NCI-H460 (cell line): ENCODE measurements at places on chromosomes 11 and 22. TPM values are rescaled to one million over a fixed set of nuclear protein-coding genes. Genes with fewer than 3 reads are reported as not detected.

- DNase-seq = no peak
Measured at GRCh38 chr22:43922123-43922522, 1.5 kb upstream of the PNPLA3 start.

DNA sequence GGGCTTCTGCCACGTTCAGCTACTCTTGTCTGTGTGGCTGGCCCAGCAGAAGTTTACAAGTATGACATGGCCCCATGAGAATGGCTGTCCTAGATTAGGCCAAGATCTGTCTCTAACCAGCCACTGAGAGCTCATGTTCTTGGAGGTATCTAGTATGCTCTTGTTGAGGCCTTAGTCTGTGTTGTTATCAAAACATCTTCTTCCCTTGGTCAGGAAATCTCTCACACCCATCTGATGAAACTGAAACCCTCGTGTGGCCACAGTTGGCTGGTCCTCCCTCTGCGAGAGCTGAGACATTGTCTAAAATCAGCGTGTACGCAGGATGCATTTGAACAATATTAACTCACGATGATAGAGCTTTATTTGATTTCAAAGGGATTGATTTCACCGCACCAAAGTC, 109.0 kb upstream of the NNMT start:
- DNase-seq = no peak

- no peak for DNase-seq
Measured at GRCh38 chr11:126384449-126385070, 29.1 kb downstream of the ST3GAL4 start.

- DNase-seq = no peak
Measured at GRCh38 chr11:134564472-134565200, 152.6 kb upstream of the B3GAT1 start.

YPEL4 gene
- total RNA-seq = not detected in 2 replicates

- no peak for DNase-seq
Measured at GRCh38 chr11:87743007-87743406, 432.2 kb downstream of the RAB38 start.

TIRAP gene
- total RNA-seq = 10.0 and 10.6 TPM in 2 replicates

- no peak for DNase-seq
Measured at GRCh38 chr22:40190501-40190900, 12.8 kb downstream of the TNRC6B start.

GRCh38 chr11:1749395-1750351, 722 bp downstream of the IFITM10 start:
- no peak for DNase-seq

GRCh38 chr11:3200388-3201111, 18.1 kb downstream of the MRGPRG start:
- no peak for DNase-seq

- DNase-seq = no peak
Measured at GRCh38 chr11:856397-856796, 13.7 kb downstream of the TSPAN4 start.

DNA sequence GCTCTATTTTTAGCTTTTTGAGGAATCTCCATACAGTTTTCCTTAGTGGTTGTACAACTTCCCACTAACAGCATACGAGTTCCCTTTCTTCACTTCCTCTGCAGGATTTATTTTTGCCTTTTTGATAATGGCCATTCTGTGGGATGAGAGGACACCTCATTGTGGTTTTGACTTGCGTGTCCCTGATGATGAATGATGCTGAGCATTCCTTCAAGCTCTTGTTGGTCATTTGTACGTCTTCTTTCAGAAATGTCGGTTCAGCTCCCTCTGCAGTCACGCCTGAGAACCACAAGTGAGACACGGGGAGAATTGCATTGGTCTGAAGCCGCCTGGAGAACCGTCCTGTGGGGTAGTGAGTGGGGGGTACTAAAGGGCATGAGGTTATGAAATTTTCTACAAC, 2.0 kb upstream of the KRTAP5-10 start:
- peak; percentile 36 for DNase-seq

- DNase-seq = no peak
Measured at GRCh38 chr11:126482586-126483108, 127.2 kb downstream of the ST3GAL4 start.

DNA sequence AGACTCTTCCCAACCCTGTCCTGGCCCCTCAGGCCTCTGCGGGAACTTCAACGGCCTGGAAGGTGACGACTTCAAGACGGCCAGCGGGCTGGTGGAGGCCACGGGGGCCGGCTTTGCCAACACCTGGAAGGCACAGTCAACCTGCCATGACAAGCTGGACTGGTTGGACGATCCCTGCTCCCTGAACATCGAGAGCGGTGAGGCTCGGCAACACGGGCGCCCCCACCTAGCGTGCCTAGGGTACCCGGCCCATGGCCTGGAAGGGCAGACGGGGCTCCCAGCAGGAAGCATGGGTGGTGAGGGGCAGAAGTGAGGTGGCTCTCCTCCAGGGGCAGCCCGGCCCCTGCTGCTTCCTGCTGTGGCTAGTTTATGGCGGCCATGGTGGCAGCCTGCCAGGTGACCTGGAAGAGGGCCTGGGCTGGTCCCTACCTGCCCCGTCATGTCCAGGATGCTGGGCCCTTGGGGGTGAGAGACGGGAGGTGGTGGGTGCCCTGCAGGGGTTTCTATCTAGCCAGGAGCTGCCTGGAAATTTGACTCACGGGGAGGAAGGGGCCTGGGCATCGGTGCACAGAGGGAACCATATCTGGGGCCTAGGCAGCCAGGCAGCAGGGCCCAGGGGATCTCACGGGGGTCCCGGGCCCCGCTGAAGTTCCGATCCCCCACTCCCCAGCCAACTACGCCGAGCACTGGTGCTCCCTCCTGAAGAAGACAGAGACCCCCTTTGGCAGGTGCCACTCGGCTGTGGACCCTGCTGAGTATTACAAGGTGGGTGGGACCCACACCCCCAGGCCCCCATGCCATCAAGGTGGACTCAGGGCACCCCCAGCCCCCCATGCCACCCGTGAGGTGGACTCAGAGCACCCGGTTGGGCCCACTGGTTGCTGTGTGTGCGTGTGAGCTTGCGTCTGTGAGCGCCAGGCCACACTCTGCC, 9.2 kb downstream of the MUC2 start:
- DNase-seq = no peak

DNA sequence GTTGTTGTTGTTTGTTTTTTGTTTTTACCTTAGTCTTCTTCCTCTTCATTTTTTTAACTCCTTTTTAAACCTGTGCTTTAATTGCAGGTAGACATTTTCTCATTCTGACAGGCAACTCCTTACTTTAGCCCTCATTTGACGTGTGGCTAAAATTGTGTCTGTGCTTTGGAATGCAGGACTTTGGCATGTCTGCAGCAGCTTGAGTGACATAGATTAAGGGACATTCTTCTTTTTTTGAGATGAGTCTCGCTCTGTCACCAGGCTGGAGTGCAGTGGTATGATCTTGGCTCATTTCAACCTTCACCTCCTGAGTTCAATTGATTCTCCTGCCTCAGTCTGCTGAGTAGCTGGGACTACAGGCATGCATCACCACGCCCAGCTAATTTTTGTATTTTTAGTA, 100.8 kb downstream of the FAT3 start:
- DNase-seq = no peak

DNA sequence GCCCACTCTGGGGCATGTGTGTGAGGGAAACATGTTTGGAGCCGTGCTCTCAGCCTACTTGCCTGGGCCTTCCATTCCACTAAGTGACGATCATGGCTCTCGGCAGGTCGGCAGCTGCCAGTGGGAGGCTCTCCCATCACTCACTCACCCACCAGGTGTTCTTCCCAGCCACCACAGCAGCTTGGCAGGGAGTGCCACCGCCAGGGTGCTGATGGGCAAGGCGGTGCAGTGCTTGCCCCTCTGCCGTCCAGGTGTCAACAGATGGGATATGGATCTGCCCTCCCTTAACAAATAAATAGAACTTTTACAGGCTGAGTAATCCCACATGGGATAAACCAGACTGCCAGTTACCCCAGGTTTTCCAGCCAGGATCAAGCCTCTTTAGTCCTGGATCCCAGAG, 205.5 kb upstream of the TMEM45B start:
- no peak for DNase-seq

GRCh38 chr11:3747704-3748103, 49.6 kb downstream of the NUP98 start:
- DNase-seq = no peak

DNA sequence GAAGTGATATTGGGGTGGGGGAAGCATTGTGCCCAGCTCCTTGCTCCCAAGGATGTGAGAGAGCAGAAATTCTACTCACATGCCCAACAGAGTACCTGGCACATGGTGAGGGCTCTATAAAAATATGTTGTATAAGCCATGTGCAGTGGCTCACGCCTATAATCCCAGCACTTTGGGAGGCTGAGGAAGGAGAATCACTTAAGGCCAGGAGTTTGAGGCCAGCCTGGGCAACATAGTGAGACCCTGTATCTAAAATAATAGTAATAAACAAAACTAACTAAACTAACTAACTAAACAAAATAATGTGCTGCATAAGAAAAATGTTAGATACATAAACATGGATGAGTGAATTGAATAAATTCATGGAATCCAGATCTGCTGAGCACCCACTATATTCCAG, 33.2 kb upstream of the LRRC32 start:
- no peak for DNase-seq

GRCh38 chr11:59891781-59892181, 13.2 kb downstream of the OOSP3 start:
- DNase-seq = no peak

TP53I11 gene
- 0.20 TPM in 1 of 2 replicates, not detected in the other for total RNA-seq

OR10D3 gene
- not detected in 2 replicates for total RNA-seq

ZNF214 gene
- 1.4 and 2.9 TPM in 2 replicates for total RNA-seq

GRCh38 chr11:125627236-125627910, 2.4 kb downstream of the CHEK1 start:
- no peak for DNase-seq

GRCh38 chr22:20021196-20022181, 579 bp downstream of the TANGO2 start:
- DNase-seq = no peak

DNA sequence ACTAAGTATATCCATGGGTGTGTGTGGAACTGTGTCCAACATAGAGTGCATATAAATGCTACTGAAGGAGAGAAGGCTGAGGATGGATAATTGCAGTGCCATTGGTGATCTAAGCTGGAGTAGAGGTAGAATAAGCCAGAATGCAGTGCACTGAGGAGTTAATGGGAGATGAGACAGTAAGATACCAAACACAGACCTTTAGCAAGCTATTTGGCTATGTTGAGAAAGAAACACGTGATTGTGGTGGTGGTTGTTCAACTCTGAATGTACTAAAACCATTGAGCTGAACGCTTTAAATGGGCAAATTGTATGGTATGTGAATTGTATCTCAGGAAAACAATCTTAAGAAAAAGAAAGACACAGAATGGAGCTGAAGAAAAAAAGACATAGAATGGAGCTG, 22.8 kb downstream of the JAML start:
- DNase-seq = no peak

DNA sequence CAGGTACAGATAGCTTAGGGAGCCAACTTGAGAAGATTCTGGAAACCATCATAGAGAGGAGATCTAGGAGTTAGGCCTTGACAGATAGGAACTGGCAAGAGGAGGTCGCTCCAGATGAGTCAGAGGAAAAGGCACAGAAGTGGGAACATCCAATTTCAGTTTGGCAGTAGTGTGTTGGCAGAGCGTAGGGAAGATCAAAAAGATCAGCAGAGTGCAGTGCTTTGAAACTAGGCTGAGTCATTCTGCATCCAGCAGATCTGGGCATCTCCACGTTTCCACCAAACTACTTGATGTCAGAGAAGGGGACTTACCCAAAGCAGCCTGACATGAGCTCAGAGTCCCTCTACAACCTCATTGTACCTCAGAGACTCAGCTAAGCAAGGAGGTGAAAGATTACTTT, 58.5 kb downstream of the GAB4 start:
- no peak for DNase-seq

HPX gene
- not detected in 2 replicates for total RNA-seq

SLC25A18 gene
- total RNA-seq = 0.97 and 1.2 TPM in 2 replicates

- DNase-seq = peak; percentile 26
Measured at GRCh38 chr11:112734207-112734606, 227.0 kb upstream of the NCAM1 start.

- no peak for DNase-seq
Measured at GRCh38 chr22:29309332-29310064, 3.0 kb downstream of the GAS2L1 start.

GRCh38 chr11:103055221-103055890, 36.6 kb downstream of the DCUN1D5 start:
- DNase-seq = peak; percentile 36

- DNase-seq = no peak
Measured at GRCh38 chr11:97461934-97462333, 1072.1 kb downstream of the JRKL start.

DNA sequence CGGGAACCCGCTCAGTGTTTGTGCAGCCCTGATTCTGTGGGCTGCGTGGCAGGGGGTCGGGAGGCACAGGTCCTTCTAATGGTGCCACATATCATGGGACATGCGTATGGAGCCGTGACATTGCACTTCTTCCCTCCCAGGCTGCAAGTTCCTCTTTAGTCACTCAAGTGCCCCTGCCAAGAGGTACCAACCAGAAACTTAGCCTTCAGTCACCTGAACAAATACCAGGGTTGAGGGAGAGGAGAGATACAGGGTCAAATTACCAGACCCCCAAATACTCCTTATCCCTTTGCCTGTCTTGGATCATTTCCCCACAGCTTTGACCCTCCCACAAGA, 209.1 kb downstream of the BUD13 start:
- no peak for DNase-seq

GRCh38 chr11:119356349-119357031, 10.0 kb upstream of the MFRP start:
- DNase-seq = peak; percentile 73

VPS37C gene
- total RNA-seq = 22.9 and 23.7 TPM in 2 replicates

GRCh38 chr11:72643547-72643946, 30.7 kb downstream of the PDE2A start:
- DNase-seq = peak; percentile 67

DNA sequence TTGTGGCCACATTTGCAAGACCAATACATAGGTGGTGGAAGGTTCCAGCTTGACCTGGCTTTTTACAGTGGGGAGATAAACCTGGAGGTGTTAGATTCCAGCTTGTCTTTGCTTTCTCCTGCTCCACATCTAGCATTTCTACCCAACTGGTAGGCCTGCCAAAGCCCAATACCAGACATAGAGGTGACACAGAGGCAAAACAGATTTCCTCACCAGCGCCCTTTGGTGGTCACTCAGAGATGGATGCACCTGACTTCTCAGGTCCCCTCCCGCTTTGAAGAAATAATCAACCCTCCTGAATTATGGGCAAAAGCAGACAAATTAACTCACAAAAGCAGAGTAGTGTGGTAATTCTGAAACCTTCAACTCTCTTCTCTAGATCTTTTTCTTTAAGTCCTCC, 1356.2 kb downstream of the FAM181B start:
- DNase-seq = no peak

DCDC1 gene
- total RNA-seq = 0.05 TPM in 1 of 2 replicates, not detected in the other

DNA sequence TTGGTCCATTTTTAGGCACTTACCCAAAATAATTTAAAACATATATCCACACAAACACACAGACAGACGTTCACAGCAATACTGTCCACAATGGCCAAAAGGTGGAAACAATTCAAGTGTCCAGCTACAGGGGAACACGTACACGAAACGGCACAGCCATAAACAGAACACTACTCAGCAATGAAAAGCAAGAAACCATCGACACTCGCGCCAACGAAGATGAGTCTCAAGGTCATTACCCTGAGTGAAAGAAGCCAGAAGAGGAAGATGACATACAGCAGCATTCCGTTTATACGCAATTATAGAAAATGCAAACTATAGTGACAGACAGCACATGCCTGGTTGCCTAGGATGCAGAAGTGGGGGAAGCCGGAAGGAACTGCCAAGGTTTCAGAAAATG, 13.4 kb upstream of the COMT start:
- DNase-seq = no peak
